ENCODE measurements at places on chromosomes 1 and 21.
A peak's percentile ranks its signal among the peaks of the same experiment; 100 is the strongest.

DNA sequence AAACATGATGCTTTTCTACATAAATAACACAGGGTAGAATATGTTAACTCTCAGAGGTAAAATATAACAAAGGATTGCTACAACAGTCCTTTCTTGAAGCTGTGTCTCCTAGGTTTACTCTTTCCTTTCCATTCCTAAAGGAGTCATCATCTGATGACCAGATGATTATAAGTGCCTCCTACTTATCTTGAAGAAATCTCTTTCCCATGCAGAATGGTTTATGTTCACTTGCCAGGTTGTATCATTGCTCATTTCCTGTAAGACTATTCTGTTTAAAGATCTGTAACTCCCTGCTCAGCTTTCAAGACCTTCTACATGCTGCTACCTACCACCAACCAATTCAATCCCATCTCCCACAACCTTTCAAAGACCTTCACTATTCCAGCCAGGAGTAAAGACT, 51.5 kb upstream of the PTCH2 start:
- DNase-seq = no peak

GRCh38 chr1:72936151-72936740, 653.9 kb upstream of the NEGR1 start:
- no peak for DNase-seq

DNA sequence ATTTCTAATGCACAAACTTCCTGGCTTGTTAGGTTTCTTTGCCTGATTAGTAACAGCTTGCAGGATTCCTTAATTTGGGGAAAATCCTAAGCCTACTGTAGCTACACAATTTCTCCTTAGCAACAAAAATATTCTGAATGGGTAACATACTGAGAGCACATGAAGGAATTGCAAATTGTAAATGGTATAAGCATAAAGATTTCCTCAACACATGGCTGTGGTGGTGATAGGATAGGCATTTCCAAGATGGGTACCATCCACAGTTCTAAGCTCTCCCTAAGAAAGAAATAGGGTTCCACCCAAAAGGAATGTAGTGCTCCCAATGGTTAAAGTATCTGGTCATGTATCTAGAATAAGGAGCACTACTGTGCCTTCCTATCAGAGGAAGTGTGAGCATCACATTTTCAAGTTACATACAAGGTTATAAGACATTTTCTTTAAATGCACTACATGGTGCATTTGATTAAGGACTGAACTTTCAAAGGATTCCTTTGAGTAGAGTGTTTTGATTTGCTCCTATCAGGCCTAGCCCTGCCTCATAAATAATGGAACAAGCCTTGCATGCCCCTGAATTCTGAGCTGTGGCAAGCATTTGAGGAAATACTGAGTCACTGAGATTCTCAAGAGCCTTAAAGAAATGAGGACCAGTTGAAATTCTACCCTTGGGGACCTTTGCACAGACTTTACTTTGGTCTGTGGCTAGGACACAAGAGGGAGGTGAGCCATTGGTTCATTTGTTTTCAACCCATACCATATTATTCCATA, 286.4 kb downstream of the PTBP2 start:
- no peak for DNase-seq

GRCh38 chr1:226979517-226980121, 39.5 kb downstream of the COQ8A start:
- no peak for DNase-seq

DNA sequence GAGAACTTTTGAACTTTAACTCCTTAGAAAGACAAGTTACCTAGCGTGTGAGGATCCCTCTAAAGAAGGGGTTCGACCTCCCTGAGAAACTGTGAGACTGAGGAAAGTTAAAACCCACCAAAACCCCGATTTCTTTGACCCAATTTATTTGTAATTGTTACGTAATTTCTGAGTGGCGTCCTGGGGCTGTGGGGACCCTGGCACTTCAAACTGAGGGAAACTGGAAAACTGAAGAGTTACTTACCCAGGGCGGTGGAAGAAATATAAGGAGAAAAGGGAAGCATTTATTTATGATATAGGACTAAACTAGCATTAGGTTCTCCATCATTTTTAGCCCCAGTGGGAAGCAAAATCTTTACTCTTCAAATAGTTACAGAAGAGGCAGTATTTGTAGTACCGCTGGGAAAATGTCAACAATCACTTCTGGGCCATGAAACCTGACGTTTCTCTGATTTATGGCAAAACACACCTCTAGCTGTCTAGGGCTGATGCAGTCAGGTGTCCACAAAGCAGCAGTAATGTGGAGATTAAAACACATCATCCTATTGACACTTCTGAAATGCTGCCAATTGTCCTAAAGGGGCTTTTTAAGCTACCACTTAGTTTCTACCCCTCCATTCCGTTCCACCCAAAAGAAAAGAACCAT, 430 bp downstream of the S100B start:
- no peak for DNase-seq

DNA sequence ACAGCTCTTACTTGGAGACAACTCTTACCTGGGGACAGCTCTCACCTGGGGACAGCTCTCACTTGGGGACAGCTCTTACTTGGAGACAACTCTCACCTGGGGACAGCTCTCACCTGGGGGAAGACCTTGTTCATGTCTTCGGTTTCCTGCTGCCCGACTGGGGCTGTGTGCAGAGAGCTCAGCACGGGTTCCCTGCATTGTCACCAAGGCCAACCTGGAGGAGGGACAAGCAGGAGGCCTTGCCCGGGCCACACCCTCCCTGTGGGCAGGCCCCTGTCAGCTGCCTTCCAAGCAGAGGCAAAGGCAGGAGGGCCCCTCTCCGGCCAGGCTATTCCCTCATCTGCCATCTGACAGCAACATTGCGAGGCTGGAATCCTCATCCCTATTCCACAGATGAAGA, at the start of gene LDLRAD1:
TSS of gene LDLRAD1 (minus strand) at position 208 of the 400 bp plus-strand sequence. CDS start at position 134, 74 bp downstream.
- no peak for DNase-seq

- peak; percentile 61 for DNase-seq
Measured at GRCh38 chr21:34988139-34988538, 61.0 kb downstream of the RUNX1 start.

DNA sequence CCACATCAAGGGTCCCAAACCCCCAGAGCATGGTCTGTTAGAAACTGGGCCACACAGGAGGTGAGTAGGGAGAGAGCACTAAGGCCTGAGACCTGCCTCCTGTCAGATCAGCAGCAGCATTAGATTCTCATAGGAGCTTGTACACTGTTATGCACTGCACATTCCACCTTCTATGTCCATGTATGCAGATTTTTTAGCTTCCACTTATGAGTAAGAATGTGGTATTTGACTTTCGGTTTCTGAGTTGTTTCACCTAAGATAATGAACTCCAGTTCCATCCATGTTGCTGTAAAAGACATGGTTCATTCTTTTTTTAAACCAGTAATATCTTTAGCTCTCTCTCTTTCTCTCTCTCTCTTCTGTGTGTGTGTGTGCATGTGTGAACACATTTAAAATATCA, 663 bp upstream of the GBP6 start:
- no peak for DNase-seq

DNA sequence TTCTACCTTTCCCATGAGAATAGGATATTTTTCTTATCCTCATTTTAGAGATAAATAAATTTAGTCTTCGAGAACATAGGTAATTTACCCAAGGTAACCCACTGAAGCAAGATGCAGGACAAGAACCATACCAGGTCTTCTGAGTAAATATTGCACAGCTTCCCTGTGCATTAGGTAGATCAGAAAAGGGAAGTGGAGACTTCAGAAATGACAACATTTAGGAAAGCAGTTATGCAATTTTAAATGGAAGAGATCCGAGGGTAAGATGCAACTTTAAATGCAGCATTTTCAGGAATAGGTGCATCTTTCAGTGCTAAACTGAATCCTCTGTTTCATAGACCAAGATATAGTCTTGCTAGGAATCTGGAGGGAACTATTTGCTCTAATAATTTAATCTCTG, 206.4 kb upstream of the SGIP1 start:
- DNase-seq = no peak

GRCh38 chr21:17501107-17502006, 11.5 kb upstream of the CXADR start:
- DNase-seq = no peak

DNA sequence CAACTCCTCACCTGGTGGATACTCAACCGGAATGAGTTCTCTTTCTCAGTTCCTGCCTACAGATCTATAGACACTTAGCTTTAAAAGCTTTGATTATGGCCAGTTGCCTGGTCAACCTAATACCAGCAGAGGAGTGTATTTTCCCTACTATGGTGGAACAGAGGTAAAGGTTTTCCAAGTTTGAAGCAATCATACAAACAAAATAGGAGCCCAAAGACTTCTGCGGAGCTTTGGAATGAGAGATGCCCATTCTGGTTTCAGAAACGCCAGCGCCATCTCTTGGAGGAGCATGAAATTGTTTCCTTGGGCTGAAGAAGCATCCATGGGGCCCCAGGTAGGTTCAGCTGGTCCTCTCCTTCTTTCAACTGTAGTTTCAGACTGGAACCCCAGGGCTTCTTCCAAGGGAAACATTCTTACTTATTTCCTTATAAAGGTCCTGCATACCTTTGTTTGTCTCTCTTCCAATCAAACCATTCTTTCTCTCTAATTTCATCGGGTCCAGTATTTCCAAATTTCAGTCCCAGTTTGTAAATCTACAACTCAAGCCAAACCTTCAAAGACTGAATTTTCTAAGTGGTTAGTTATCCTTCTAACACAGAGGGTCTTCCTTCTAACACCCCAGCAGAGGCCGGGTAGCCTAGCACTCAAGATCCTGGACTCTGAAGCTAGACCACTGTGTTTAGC, 95.9 kb downstream of the KCNJ15 start:
- peak; percentile 57 for DNase-seq

DNA sequence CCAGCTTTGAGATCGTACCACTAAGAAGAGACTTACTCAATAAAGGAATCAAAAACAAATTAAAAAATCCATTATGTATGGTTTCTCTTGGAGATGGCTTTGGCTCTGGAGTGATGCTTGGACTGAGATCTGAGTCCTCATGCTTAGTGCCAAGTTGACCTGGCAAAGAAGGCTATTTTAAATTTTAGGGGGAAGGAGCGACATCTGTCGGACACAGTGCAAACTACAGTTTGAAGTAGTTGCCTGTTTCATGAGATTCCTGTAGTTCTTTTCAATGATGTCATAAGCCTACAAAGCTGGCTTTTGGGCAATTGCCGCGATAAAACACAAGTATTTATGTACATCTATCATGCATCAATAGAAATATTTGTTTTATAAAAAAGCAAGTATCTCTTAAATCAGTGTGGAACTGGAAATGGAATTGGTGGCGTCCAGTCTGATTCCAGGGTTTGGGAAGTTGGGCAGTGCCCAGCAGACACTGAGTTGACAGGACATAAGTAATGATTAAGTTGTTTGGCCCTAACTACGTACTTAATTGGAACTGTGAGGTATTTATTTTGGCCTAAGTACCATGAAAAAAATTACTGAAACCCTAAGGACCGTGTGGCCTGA, 50.0 kb downstream of the TBCE start:
- DNase-seq = peak; percentile 66

GRCh38 chr1:198793714-198794113, 154.9 kb downstream of the PTPRC start:
- no peak for DNase-seq

GRCh38 chr1:185108321-185108720, 48.4 kb downstream of the TRMT1L start:
- no peak for DNase-seq

DNA sequence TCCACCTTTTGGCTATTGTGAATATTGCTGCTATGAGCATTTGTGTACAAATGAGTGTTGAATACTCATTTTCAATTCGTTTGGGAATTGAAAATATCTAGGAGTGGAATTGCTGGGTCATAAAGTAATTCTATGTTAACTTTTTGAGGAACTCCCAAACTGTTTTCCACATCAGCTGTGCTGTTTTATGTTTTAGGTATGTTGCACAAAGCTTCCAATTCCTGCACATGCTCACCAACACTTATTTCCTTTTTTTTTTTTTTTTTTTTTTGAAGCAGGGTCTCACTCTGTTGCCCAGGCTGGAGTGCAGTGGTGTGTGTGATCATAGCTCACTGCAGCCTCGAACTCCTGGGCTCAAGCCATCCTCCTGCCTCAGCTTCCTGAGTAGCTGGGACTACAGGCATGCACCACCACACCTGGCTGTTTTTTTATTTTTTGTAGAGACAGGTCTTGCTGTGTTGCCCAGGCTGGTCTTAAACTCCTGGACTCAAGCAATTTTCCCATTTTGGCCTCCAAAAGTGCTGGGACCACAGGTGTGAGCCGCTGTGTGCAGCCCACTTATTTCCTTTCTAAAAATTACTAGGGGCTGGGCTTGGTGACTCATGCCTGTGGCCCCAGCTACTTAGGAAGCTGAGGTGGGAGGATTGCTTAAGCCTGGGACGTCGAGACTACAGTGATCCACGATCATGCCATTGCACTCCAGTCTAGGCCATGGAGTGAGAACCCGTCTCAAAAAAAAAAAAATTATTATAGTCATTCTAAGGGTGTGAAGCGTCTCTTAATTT, 33.4 kb downstream of the TMCC2 start:
- DNase-seq = no peak

DNA sequence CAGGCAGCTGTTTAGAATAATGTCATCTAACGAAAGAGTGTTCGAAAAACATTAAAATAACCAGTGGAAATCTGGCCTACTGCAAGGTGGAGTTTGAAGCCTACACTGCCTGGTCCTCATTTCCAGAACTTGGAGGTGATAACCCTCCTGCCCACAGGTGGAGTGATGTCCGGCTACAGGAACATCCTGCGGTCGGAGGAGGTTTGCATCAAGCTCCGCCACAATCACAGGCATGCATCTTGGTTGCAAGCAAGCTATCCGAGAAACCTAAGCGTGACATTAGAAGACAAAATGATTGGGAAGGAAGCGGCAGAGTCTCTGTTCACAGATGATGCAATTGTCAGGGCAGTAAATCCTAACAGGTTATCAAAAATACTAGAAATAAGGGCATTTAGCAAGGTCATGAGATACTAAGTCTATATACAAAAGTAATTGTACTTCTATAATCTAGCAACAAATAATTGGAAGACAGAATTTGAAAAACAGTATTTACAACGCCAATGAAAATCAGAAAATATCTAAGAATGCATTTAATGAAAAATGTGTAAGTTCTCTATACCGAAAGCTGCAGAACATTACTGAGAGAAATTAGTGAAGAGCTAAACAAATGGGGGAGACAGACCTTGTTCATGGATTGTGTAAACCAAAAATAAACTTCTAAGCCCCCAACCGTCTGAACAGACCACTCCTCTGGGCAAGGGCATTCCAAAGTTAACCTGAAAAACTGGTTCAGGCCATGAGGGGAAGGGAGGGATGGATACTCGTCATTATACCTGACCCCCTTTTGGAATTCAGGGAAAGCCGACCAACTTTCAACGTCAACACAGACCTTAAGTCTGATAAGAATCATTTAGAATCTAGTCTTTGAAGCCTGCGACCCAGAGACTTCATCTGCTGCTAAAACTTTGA, 4.7 kb upstream of the SLC19A1 start:
- DNase-seq = no peak

All from right hindlimb (tissue), 1 donor.